Smooth muscle cell of bladder (primary cell): ENCODE measurements at places on chromosomes 13 and 19. TPM values are rescaled to one million over a fixed set of nuclear protein-coding genes. Genes with fewer than 3 reads are reported as not detected.

The C1QTNF9B gene
- 0.28 TPM in 2 replicates for total RNA-seq

The POU2F2 gene
- total RNA-seq, result under 0.01 TPM in 2 replicates

The MBD3L2 gene
- total RNA-seq, result not detected in 2 replicates

The CEP89 gene
- total RNA-seq, result 5.1 and 7.5 TPM in 2 replicates

The GALP gene
- not detected in 2 replicates for total RNA-seq

The ZSWIM9 gene
- total RNA-seq, result 1.00 and 1.4 TPM in 2 replicates

The IGFL3 gene
- total RNA-seq, result not detected in 2 replicates

The CNOT3 gene
- total RNA-seq, result 5.3 and 6.5 TPM in 2 replicates

The ZNF606 gene
- 10.8 and 14.7 TPM in 2 replicates for total RNA-seq

The WDR87 gene
- not detected in 2 replicates for total RNA-seq

The SIGLEC5 gene
- total RNA-seq, result not detected in 2 replicates
